Stimulated activated CD8-positive, alpha-beta memory T cell treated with anti-CD3 and anti-CD28 coated beads, Interleukin-7, amount 100 ng/mL, for 48 hours (primary cell): ENCODE measurements at places on chromosomes 4 and X.

DNA sequence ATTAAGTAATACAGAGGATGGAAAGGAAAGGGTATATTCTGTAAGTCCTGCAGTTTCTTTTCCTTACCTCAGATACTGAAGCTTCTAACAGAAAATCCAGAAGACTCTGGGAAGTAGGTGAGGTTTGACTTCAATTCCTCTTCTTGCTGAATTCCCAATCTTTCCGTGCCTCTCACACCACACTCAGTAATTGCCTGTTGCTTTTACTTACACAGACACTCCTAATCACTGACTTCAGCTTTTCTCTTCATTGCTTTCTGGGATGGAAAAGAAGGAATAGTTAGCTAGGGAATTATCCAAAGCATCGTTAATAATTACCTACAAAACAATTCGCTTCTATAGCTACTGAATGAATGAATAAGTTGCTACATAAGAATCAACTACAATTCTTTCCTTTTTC, 163.6 kb downstream of the FBXO8 start:
- no peak for DNase-seq

- DNase-seq = no peak
These were observed 560.3 kb downstream of the GRID2 start for GRCh38 chr4:92864096-92864495.

GRCh38 chr4:76765473-76766183, 132.3 kb downstream of the SOWAHB start:
- no peak for DNase-seq

GRCh38 chr4:88003261-88003660, 4.2 kb upstream of the PKD2 start:
- DNase-seq = no peak

DNA sequence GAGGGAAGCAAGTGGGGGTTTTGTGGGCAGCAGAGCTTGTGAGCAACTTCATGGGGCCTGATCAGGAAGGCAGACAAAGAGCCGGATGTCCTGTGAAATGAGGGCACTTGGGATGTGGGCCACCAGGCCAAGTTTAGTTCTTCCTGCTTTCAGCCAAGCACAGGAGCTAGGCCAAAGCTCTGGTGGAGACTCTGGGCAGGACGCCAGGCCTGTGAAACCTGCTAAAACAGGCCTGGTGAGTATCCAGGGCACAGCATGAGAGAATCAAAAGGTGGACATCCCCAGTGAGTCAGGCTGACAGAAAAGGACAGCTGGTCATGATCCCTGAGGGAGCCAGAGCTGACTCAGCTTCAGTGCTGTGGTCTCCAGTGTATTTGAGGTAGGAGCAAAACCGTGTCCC, 95.7 kb downstream of the NPNT start:
- no peak for DNase-seq

DNA sequence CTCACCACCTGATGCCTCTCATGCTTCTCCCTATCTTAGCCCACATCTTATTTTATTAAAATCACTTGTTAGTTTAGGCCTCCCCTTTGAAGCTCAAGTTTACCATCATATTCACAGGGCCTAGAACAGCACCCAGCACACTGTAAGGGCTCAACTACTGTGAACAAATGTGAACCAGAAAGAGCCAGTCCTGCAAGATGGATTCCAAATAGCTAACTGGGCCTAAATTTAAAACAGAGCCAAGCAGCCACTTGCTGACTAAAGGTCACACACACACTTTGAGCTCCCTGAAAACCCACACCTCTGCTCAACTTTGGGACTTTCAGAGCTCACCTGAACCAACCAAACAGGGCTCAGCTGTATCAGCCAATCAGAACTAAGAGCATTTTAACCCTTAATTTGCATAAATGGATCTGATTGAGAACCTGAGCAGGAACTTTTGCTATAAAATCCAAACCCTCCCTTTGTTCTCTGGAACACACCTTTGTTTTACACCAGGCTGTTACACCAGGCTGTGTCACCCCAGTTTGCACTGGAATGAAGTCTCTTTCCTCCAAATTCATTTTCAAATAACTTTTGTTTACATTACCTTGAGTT, 62.1 kb upstream of the EXOC1L start:
- DNase-seq = no peak

GRCh38 chr4:83109480-83110222, 4.9 kb downstream of the PLAC8 start:
- DNase-seq = no peak

DNA sequence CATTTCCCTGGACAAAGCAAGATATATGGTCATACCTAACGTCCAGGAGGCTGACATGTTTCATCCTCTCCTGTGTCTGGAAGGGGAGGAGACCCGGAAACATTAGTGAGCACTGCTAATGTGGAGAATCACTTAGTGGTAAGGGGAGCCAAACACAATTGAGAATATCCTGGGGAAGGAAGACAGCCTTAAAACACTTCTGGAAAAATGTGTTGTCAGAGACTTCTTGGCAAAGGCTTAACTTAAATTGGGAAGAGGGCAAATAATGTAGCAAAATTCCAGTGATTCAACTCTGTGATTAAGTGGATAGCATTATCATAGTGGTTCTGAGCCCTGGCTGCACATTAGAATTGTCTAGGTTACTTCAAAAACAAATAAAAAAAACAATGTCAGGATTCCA, 39.5 kb downstream of the SPARCL1 start:
- DNase-seq = no peak

GRCh38 chr4:52961666-52962412, 99.7 kb downstream of the RASL11B start:
- no peak for DNase-seq
